ENCODE measurements at places on chromosomes 11 and 22.

GRCh38 chr11:35029979-35030682 lies 108.8 kb upstream of the CD44 start:
- DNase-seq: peak; percentile 79

DNA sequence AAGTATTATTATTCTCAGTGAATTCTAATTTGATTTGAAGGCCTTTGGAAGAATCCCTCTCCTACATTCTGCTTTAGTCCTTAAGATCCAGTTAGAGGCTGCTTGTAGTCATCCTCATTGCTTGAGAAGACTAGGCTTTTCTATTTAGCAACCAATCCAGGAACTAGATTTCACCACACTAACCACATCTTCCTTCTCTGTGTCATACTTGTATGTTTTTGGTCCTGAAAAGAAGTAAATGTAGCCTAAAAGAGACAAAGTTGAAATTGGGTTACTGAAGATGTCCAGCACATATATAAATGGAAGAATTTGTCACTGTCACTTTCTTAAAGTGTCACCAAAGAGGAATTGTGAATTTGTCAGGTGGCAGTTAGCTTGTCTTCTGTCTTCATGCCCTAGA lies 46.6 kb upstream of the MMP7 start:
- peak; percentile 72 for DNase-seq

DNA sequence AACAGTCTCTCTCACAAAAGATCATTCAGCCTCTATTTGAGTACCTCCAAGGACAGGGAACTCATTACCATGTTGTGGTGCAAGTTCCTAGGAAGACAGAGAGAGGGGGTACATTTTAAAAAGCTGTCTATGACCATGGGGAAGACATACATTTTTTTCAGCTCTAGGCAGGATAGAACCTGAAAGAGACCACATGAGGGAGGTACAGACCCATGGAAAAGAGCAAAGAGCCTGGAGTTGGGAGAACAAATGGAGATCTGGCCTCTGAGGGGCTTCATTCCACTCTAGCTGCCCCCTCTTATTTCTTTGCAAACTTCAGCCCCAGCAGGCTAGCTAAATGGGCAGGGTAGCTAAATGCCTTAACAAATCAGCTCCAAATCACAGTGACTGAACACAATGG lies 36.3 kb downstream of the KCNC1 start:
- DNase-seq: no peak

DNA sequence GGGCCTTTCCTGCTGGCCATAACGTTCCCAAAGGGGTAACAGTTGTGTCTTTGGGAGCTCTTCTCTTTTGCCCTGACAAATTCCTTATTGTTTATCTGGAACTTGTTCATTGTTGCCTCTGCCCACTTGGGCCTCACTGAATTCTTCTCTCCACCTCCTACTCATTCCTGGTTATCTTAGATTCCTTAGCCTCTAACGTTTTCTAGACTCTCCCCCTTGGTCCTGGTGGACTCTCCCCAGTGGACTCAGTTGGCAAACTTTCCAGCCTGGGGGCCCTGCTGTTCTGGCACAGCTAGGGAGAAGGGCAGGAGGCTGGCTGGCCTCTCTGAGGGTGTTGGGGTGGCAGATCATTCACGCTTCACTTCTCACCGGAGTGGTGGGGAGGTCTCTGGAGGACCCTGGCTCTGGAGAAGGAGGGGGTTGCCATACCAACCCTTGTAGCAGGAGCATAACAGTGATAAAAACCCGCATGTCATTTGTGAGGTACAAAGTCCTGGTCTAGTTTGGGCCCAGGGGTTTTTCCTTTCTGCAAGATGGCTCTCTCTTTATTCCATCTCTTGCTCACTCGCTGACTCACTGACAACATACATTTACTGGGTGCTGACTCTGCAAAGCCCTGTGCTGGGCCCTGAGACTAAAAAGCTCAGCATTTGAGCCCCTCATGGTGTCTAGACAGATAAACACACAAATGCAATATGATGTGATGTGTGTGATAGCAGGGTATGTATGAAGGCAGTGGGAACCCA lies 39.7 kb downstream of the YWHAH start:
- no peak for DNase-seq

DNA sequence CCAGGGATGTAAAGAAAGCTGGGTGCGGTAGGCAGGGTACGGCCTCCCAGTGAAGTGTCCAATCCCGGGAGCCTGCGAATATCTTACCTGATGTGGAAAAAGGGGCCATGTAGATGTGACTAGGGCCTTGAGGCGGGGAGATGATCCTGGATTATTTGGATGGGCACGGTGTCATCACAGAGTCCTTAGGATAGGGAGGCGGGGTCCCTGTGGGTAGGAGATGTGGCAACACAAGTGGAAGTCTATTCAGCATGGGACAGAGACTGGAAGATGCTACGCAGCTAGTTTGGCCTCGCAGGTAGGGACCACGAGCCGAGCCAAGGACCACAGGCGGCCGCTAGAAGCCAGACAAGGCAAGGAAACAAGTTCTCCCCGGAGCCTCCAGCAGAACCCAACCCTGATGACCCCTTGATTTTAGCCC lies 46.4 kb upstream of the SHANK2 start:
- no peak for DNase-seq

DNA sequence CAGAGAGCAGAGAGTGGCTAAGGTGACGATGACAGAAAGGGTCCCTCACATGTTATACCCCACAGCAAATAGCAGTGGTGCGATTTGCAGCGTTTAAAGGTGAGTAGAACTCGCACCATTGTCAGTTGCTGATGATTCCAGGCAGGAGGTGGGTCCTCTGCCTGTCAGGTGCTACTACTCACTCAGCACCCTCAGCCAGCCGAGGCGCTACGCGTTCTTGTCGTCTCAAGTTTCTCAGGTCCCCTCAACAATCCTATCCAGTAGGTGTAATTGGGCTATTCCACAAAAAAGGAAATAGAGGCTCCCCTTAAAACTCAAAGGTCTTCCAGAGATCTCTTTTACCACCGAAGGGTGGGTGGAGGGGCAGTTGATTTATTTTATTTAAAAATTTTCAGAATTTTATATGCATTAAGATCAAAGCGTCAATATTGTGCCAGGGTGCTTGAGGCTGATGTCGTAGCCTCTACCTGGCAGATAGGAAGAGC lies 18.3 kb downstream of the ELF5 start:
- DNase-seq: no peak

DNA sequence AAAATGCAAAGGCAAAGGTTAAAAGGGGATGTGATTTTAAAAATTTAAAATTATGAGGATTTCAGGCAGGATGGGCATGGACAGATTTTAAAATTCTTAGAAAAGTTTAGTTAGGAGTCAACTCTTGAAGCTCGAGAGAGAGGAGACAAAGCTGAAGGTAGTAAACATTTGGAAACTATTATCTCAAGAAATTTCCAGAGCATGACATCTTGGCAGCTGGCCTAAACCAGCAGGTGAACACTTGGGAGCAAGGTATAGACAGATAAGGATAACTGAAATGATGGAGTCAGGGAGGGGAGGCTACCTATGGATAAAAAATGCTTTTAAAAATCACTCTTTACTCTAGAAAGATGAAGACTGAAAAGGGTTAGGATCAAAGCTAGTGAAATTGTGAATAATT lies 13.7 kb downstream of the POU2AF3 start:
- no peak for DNase-seq

DNA sequence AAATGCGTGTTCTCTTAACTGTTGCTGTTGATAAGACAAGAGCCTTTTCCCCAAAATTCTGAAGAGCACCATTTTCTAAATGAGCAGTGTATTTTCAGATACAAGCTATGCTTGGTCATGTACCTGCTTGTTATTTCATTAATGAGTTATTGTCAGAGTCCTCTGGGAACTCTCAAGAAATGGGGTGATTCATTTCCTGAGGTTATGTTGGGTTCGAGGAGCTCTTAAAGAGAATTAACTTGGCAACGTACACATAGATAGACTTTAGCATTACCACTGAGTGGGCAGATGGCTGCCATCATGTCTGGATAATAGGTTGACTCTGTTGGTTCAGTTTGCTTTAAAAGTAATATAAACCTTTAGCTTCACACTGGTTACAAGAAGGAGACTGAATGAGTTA lies 87.9 kb upstream of the SORL1-AS1 start:
- no peak for DNase-seq

GRCh38 chr11:113363406-113363805 lies 24.2 kb upstream of the ANKK1 start:
- no peak for DNase-seq

Measured in foreskin fibroblast (primary cell).